SJCRH30 (cell line): ENCODE measurements at places on chromosomes 4 and X. TPM values are rescaled to one million over a fixed set of nuclear protein-coding genes. Genes with fewer than 3 reads are reported as not detected.

DNA sequence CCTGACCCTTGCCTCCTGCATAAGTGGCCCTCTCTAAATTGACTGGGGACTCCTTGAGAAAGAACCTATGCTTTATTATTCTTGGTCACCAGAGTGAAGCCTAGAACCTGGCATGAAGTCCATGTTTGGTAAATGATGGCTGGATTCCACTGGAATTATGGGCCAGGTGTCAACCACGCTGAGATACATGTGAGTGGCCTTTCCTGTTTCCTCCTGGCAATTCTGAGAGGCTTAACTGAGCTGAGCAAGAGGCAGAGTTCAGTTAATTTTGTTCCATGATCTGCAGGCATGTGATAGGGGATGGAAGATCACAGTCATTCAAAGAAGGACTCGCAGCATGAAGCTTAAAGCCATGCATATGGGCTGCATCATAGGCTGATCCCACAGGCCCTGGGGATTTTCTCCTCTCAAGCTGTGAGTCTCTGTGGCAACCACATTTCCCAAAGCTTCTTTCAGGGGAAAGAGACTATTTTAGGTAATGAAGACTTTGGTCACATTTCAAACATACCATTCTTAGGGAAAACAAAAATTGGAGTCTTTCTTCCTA, 69.4 kb upstream of the CLNK start:
- DNase-seq = no peak

DNA sequence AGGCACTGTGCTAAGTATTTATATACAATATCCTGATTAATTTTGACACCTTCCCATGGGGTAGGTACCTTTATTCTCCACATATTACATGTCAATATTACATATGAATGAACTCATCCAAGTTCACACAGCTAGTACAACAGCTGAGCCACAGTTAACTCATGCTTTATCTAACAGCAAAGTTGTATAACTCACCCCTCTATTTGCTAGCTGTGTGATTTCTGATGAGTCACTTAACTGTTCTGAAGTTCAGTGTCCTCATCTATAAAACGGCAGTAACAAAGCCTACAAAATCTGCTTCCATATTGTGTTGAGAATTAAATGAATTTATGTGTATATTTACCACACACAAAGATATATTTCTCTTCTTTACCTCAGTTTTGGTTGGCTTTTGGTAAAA, 48.2 kb upstream of the KDR start:
- DNase-seq = no peak

DNA sequence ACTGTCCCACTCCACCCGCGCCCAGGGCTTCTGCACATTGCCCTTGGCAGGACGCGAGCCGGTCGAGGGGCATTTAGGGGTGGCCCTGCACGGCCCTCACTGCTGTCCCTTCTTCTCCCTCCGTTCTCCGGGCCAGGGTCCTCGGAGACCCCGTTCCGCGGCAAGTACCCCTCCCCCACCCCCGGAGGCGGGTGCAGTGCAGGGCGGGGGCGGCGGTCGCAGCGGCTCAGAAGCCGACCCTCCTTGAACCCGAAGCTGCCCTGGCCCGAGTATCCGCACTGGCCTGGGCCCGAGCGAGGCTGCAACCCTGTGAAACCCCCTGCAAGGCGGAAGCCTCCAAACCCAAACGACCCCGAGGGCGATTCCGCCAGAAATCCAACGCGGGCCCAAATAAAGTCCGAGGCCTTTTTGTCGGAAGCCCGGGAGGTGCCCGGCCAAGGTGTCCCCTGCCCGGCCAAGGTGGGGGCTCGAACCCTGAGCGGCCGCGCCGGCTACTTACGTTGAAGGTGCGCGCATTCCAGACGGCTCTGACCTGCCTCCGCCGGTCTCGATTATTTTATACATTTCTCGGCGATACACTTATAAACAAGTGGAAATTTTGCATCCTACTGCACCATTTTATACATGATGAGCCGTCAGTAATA, 53.1 kb upstream of the TMEM33 start:
- no peak for DNase-seq

The SULT1B1 gene
- total RNA-seq = 0.02 and 0.28 TPM in 2 replicates

DNA sequence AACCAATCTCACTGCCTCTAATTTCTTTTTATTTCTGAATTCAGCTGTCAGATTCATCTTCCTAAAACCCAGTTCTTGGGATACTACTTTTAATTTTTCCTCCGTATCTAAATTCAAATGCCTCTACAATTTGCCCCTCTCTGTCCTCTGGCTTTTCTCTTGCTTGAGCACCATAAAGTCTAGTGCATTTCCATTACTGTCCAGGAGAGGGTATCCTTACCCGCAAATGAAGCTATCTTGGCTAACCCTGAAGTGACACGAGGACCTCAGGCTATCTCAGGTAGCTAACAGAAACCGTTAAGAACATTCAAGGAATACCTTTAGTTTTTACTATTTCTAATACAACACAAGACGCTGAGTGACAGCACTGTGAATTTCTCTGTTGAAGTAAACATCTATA, 49.4 kb upstream of the PRR32 start:
- peak; percentile 68 for DNase-seq

DNA sequence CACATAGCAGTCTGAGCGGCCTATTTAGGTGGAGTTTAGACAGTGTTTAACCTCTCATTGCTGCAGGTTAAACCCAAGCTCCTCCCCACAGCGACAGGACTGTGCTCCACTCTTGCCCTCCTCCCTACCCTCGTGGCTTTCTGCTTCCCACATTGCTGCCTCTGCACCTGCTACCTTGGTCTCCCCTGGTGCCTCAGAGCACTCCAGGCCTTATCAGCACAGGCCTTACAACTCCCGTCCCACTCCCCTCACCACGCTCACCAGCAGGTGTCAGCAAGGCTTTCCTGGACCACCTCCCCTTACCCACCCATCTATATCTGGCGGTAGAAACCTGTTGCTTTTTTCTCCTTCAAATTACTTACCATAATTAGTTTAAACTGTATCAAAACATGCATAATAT, 18.6 kb downstream of the HELT start:
- DNase-seq = no peak

DNA sequence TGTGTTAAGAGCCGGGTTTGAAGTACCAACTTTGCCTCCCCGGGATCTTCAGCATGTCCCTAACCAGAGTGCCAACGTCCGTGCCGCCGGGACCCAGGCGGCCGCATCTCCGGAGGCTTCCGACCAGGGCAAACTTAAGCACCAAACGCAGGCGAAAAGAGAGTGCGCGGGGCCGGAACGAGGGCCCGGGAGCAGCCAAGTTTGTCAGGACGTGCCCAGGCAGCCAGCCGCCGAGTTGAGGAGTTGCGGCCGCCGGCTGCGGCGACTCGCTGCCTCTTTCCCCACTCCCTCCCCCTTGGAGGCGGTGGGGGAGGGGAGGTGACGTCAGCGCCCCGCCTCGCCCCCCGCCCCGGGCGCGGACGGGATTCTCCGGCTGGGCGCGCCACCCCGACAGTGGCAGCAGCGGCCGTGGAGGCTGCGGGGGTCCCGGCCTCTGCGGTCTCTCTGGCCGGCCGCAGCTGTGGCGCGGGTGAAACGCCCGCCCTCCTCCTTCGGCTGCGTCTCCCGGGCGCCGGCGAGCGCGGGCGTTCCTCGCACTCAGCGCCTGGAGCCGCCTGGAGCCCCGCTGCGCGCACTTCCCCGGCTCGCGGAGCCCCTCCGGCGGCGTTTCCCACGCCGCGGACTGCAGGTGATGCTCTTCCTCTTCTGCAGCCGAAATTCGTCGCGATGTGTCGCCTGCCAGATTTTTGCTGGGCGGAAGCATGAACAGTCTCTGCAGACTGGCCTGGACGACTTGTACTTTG, 2.9 kb upstream of the FAT1 start:
- peak; percentile 61 for DNase-seq

- DNase-seq = no peak
Observed at GRCh38 chr4:88730811-88731210, 33.2 kb upstream of the NAP1L5 start.

- DNase-seq = no peak
Observed at GRCh38 chr4:139933541-139933940, 220.4 kb downstream of the MAML3 start.

DNA sequence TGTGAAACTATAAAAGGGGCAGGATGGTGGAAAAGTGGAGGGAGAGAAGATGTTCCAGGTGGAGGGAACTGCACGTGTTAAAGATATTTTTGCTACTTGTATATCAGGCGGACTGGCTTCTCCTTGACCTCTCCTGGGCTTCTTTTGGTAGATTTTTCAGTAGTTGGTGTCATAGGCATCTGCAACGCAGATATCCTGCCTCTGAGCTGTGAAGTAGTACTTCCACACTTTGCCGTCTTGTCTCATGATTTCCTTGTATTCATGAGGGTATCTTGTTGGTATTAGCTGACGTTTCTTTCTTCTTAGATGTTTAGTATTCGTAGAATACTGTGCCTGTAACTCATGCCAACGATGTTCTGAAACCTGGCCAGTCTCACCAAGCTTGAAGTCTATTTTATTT, 81.0 kb downstream of the WWC2 start:
- no peak for DNase-seq

The F8A2 gene
- total RNA-seq = not detected in 2 replicates

DNA sequence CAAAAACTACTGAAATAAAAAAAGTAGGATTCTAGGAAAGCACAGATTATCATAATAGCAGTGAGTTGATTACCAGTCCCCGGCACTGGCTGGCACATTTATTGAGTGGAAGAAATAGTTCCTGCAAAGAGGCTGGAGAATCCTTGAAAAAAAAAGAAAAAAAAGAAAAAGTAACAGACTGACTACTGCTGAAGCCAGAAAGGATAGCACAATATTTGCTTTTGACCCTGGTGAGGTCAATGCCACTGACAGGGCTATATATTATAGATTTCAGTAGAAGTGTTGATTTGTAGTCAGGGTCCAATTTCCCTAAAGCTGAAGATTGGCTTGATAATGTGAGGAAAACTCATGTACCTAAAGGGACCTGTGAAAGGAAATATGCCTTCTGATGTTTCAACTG, 64.7 kb downstream of the NDNF start:
- no peak for DNase-seq

DNA sequence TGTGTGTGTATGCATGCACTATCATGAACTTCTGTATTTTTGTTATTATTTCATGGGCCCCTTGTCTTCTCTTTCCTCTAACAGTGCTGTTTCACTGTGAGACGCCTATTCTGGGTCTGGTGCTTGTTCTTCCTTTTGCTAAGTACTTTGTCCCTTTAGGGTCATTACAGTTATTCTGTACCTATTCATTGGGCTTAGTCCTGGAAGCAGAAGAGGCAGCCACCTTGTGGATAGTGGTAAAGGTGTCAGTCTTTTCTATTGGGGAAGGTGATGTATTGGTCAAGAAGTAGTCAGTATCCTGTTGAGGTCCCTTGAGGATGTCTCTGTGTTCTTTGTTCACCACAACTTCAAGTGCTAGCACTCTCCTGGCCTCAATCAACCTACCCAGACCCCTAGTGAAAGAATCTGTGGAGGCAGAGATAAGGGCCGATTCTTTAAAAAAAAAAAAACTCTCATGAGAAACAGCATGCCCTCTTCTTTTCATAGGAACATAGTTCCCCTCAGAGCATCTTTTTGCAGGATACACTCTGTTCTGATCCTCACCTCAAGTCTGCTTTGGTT, 593.8 kb downstream of the SPRY1 start:
- no peak for DNase-seq

The EDA2R gene
- 0.34 and 0.38 TPM in 2 replicates for total RNA-seq

DNA sequence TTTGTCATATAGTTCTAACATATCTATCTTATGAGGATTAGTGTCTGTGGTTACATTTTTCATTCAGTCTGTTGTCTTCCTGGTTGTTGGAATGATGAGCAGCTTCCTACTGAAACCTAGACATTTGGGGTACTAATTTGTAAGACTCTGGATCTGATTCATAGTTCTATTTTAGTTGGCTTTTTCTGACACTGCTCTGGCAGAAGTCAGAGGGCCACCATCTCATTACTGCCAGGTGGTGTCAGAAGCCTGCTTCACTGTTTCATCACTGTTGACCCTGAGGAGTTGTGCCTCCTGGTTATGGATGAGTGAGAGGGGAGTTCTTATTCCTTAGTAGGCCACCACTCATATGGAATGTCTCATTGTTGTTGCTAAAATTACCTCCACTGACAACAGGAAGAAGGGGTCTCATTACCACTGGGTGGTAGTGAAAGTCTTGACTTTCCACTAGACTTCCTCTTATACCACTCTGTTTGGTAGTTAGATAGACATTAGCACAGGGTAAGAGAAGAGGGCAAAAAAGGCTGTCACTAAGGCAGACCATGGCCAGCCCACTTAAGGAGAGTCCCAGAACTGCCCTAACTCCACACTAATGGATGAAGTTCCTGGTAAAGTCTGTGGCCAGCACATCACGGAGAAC, 395.2 kb downstream of the SPOCK3 start:
- DNase-seq = no peak

The AVPR2 gene
- total RNA-seq = not detected in 2 replicates

- no peak for DNase-seq
Observed at GRCh38 chr4:157888281-157888680, 284.5 kb downstream of the GASK1B start.

DNA sequence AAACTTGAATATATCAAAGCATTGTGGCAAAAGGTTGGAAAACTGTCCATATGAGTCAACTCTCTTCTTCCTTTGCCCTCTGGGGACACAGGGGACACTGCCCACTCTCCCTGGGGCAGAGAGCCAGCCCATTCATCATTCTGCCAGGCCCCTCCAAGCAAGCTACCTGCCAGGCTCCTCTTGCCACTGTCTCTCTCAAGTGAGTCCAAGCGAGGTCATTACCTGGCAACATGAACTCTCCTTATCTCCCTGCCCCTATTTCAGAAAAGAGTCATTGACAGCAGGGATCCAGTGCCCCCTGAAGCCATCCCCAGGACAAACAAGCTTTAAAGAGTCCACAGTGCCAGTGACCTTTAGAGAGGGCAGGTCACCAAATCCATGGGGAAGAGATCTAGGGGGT, 312.7 kb upstream of the PPARGC1A start:
- no peak for DNase-seq

The FGFR3 gene
- 2.0 and 2.4 TPM in 2 replicates for total RNA-seq

The GAGE2A gene
- not detected in 2 replicates for total RNA-seq

DNA sequence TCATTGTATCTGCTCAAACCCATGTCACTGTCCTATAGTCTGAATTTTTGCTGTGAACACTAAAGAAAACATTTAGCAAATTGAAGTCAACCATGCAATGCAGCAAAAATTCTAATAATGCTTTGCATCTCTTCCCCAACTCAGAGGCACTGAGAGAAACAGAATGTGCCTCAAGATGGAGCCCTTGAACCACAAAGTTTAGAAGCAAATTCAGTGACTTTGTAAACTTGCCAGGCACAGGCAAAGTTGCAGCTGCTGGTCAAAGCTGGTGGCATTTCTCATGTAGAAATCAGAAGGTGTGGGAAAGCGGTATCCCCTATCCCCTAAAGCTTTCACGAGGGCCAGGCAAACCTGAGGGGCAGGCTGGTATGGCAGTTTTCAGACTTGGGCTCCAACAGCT, 121.7 kb upstream of the DIPK2B start:
- DNase-seq = peak; percentile 5

GRCh38 chrX:154348646-154349358, 25.6 kb downstream of the FLNA start:
- DNase-seq = no peak

The ARHGAP4 gene
- total RNA-seq = 7.7 and 8.2 TPM in 2 replicates

DNA sequence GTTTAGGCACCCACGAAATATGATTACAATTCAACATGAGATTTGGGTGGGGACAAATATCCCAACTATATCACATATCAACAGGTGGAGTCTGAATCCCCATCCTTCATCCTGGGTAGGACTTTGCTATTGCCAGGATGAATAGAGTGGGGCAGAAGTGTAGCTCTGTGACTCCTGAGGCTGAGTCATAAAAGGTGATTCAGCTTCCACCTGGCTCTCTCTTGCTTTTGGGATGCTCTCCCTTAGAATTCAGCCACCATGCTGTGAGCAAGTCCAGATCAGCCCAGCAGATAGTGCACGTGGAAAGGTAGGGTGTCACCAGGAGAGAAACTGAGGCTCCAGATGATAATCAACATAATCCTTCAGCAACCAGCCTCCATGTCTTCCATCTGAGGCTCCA, 193.8 kb upstream of the BCOR start:
- DNase-seq = no peak

The PPP4R3C gene
- not detected in 2 replicates for total RNA-seq

- no peak for DNase-seq
Observed at GRCh38 chr4:3192827-3193226, 56.1 kb upstream of the MSANTD1 start.
